ENCODE measurements at places on chromosomes 13 and 19.
A peak's percentile ranks its signal among the peaks of the same experiment; 100 is the strongest.

DNA sequence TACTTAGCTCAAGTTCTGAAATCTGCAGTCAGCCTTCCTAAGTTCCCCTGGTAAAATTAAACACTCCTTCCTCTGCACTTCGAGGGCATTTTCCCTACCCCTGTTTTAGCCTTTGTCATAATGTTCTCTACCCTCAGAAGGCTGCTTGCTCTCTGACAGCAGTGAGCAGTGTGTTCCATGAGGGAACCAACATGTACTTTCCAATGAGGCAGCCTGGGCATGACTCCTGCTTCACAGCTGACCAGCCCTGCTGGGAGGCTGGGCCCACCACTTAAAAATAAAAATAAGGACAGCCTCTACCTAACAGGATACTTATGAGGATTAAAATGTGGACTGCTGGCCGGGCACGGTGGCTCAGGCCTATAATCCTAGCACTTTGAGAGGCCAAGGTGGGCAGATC lies 26.4 kb downstream of the RUBCNL start:
- no peak for DNase-seq

DNA sequence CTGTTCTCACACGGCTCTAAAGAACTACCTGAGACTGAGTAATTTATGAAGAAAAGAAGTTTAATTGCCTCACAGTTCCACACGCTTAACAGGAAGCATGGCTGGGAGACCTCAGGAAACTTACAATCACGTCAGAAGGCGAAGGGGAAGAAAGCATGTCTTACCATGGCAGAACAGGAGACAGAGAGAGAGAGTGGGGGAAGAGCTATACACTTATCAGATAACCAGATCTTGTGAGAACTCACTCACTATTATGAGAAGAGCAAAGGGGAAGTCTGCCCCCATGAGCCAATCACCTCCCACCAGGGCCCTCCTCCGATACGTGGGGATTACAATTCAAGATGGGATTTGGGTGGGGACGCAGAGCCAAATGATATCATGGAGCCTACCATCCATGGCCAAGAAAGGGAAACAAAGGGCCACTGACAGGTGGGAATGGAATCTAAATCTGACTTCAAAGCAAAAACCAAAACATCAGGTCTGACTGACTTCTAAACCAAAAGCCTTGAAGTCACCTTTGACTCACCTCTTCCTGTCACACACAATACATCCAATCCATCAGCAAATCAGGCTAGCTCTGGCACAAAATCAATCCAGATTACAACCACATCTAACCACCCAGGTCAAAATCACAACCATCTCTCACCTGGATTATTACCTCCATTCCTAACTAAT lies 189.7 kb downstream of the ENOX1 start:
- DNase-seq, result no peak

GRCh38 chr19:15466851-15467733 lies 2.7 kb upstream of the RASAL3 start:
- peak; percentile 81 for DNase-seq

DNA sequence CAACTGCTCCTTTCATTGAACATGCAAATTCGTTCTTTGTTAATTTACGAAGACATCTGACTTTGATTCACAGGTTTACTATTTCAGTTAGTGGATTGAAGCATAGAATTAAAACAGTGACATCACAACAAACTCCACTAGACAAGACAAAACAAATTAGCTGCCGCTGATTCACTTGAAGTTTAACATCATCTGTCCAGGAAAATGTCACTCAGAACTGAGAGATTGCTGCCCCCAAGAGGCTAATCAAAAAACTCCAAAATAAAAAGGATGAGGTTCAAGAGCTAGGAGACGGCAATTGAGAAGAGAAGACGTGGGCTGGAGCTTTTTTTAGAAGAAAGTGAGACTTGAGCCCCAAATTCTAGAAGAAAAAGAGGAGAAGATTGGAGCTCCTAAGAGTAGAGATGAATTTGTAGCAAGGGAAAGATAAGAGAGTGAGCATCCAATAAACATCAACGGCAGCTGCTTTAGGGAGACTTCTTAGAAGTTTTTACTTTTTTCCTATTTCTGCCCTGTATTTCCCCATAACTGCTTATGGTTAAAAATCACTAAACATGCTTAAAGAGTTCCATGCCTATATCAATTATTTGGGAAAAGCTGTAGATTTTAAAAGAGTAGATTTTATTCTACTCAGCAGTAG lies 40.8 kb upstream of the TPP2 start:
- no peak for DNase-seq

- no peak for DNase-seq
Observed at GRCh38 chr13:97431171-97431764, 2.7 kb upstream of the RAP2A start.

- peak; percentile 81 for DNase-seq
Observed at GRCh38 chr19:8515317-8515716, 1.4 kb upstream of the ZNF414 start.

DNA sequence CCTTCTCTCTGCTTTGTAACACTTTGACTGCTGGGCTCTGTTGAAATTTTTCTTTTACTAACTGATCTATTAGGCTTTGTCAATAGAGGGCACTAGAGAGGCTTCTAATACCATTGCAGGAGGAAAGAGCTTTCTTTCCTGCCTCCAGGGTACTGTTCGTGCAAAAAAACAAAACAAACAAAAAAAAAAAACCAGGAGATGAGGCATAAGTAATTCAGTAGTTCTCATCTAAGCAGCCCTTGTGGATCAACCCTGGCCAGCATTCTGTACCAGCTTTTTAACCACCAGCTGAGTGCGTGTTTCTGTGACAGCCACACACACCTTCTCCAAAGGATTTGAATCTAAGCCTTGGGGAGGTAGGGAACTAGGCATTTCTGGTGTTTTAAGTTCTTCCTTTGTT lies 1707.6 kb upstream of the SLC10A2 start:
- no peak for DNase-seq

DNA sequence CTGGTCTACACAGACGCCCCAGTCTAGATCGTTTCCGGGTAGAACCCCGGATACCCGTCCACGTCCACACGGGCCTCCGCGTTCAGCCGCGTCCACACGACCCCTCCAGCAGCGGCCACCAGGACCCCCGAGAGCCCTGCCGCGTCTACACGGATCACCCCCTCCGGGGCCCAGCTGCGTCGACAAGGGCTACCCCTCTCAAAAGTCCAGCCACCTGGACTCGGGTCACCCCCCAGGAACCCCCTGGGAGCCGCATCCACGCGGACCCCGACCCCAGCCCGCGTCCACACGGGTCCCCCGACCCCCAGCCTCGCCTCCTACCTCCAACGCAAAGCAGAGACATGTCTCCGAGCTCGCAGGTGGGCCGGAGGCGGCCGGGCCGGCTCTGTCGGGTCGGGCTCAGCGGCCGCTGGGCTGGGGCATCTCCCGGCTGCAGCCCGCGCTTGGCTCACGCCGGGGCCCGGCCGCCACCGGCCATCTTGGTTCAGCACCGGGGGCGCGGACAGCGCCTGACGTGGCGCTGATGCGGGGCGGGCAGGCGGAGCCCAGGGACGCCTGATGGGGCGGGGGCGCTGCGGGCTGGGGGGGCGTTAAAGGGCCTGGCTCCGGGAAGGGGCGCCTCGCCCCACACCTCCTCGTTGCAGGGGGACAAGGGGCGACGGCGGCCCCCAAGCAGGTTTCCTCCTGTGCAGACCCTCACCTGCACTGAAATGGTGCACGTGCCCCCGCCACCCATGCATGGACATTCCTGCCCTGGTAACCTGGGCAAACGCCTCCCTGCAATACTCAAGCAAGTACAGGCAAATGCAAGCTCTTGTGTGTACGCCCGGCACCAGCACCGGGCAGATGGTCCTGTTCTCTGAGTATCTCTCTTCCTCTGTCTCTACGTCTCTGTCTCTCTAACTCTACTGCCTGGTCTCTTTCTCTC lies at the start of gene UNC13A:
Gene UNC13A, minus strand, starts transcription at position 498 of the 928 bp plus-strand sequence. Its CDS starts 155 bp downstream, at position 343.
- peak; percentile 97 for DNase-seq

DNA sequence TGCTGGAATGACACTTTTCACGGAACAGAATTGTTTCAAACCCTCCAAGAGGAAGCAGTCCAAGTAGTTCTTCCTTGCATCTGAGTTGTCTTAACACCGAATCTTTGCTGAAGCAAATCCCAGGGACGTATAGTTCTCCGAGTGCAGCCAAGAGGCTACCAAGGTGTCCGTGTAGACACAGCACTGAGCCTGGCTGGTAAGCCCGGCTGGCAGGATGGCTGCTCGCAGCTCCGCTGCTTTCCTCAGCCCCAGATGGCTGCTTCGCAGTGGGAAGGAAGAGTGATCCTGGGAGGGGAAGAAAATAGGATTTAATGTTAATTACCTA lies 105.0 kb downstream of the SLC7A1 start:
- no peak for DNase-seq

DNA sequence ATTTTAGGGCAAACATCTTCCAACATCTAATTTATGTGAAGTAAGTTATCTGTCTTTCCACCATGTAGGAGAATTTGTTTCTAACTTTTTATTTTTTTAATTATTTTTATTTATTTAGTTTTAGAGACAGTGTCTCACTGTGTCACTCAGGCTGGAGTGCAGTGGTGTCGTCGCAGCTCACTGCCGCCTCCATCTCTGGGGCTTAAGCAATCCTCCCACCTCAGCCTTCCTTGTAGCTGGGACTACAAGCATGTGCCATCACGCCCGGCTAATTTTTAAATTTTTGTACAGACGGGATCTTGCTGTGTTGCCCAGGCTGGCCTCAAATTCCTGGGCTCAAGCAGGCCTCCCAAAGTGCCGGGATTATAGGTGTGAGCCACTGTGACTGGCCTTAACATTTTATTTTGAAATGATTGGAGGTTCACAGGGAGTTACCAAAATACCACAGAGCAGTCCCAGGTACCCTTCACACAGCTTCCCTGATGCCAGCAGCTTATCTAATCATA lies 58.8 kb downstream of the CELF5 start:
- DNase-seq, result peak; percentile 22

DNA sequence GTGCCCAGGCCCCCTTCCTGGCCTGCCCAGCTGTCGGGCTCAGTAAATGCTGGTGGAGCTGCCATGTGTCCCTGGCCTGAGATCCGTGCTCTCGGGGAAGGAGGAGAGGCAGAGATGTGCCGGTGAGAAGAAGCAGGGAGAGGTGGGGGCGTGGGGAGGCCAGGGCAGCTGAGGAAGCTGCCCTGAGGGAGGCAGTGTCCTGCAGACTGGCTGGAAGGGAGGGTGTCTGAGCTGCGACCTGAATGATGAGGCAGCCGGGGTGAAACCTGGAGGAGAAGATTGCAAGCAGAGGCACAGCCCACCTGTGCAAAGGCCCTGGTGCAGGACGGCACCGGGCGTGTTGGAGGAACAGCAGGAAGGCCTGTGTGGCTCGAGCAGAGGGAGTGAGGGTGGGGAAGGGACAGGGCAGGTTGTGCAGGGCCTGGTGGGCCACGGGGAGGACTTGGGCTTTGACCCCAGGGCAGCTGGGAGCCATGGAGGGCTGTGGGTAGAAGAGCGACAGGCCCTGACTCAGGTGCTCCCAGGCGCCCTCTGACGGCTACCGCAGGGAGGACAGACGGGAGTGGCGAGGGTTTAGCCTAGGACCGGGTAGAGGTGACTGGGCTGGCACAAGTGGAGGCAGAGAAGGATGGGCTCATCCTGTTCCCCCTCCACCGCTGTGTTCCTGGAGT lies 14.0 kb upstream of the CELF5 start:
- DNase-seq, result peak; percentile 99

- DNase-seq, result peak; percentile 53
Observed at GRCh38 chr19:33465371-33465770, 56.2 kb downstream of the PEPD start.

GRCh38 chr19:42115219-42115618 lies 17.0 kb downstream of the POU2F2 start:
- DNase-seq, result peak; percentile 79

DNA sequence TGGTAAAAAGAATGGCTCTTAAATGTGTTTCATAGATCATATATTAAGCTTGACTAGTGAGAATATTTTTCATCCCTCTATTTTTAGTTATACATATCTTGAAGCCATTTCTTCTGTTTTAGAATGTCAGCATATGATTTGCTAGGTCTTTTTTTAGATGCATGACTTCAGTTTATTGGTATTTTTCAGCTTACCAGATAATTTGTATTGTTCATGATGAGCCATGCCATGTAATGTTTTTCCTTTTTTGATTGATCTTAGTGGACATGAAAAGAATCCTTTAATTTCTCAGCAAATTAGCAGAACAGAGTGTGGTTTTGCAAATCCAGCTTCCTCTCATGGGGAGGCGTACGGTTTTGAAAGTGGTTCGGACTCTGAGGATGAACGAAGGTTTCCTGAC lies 168.5 kb downstream of the LMO7 start:
- DNase-seq, result no peak

- no peak for DNase-seq
Observed at GRCh38 chr19:37867831-37868230, 38.6 kb downstream of the WDR87 start.
